ENCODE measurements at places on chromosomes 4 and X.

- no peak for DNase-seq
Measured at GRCh38 chr4:10673817-10674369, 10.7 kb downstream of the CLNK start.

DNA sequence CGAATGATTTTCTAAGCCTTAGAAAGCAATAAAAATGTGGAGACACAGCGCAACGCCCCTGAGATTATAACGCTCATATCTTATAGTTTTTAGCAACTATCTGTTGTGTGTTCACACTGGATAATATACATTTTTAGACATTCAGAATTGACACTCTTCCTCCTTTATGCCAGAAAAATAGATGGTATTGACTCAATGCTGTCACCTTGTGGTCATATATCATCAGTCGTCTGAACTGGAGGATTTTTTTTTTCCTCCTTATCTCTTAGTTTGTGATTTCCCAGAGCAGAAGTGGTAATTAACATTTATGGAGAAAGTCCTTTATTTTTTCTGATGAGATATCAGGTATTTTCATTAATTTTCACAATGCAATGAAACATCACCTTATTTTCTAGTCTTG is 759.6 kb downstream of the RAB28 start:
- no peak for DNase-seq

DNA sequence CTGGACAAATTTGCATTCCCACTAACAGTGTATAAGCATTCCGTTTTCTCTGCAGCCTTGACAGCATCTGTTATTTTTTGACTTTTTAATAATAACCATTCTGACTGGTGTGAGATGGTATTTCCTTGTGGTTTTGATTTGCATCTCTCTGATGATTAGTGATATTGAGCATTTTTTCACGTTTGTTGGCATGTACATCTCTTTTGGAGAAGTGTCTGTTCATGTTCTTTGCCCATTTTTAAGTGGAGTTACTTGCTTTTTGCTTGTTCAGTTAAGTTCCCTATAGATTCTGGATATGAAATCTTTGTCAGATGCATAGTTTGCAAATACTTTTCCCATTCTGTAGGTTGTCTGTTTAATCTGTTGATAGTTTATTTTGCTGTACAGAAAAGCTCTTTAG is 68.8 kb downstream of the ADAMTS3 start:
- no peak for DNase-seq

GRCh38 chrX:9133426-9133825 is 99.5 kb upstream of the FAM9B start:
- DNase-seq: no peak

GRCh38 chr4:78517050-78517652 is 34.4 kb upstream of the ANXA3 start:
- DNase-seq: no peak

GRCh38 chr4:25103418-25103817 is 56.8 kb downstream of the SEPSECS start:
- no peak for DNase-seq

GRCh38 chr4:95522682-95523530 is 25.9 kb downstream of the UNC5C start:
- no peak for DNase-seq

DNA sequence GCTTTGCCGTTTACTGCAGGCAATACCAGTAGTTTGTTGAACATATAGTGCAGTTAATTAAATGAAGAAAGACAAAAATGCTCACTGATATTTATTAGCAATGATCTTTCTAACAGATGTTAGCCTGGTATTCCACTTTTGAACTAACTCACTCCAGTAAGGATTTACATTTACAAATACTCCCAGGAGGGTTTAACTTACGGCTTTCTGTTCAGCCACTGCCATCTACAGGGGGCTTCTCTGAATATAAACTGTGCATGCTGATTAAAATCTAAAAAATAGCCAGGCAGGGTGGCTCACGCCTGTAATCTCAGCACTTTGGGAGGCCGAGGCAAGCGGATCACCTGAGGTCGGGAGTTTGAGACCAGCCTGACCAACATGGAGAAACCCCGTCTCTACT is 2.2 kb upstream of the SRD5A3 start:
- no peak for DNase-seq

DNA sequence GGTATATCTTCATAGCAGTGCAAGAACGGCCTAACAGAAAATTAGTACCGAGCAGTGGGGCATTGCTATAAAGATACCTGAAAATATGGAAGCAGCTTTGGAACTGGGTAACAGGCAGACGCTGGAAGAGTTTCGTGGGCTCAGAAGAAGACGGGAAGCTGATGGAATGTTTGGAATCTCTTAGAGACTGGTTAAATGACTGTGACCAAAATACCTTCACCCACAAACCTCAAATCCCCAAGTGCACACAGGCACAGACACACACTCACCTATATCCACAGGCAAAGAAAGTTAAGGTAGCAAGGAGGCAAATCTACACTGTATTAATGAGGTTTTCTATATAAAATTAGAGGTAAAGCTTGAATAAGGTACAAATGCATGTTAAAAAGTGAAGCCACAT is 14.6 kb upstream of the SPRY1 start:
- no peak for DNase-seq

DNA sequence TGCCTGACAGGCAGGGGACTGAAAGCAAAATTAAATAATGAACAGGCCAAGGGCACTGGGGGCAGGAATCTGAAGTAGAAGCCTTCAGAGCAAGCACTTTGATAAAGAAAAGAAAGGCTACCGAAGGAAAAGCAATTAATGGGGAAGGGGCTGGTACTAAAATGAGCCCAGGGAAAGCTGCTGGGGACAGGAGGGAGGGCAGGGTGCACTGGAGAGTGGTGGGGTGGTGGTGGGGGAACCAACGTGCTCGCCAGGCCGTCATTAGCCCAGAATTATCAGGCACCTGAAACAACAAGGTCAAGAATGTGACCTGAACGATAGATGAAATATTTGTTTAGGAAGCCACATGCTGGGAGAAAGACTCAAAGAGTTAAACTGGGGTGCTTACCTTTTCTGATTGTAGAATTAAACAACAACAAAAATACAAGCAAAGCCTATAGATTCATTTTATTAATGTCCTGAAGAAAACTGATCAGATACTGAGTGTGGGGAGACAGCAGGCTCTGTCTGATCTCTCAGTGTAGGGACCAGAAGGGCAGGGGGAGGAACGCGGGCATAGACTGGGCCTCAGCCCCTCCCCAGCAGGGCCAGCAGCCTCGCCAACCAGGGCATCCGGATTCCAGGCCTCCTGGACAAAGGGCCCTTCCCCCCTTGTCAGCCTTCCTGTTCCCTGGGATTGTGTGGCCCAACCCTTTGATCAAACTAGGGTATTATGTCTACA is 239.7 kb upstream of the KLF3 start:
- no peak for DNase-seq

GRCh38 chr4:72970756-72971155 is 98.8 kb downstream of the COX18 start:
- no peak for DNase-seq

GRCh38 chrX:24148535-24149350 is 786 bp upstream of the ZFX start:
- no peak for DNase-seq

DNA sequence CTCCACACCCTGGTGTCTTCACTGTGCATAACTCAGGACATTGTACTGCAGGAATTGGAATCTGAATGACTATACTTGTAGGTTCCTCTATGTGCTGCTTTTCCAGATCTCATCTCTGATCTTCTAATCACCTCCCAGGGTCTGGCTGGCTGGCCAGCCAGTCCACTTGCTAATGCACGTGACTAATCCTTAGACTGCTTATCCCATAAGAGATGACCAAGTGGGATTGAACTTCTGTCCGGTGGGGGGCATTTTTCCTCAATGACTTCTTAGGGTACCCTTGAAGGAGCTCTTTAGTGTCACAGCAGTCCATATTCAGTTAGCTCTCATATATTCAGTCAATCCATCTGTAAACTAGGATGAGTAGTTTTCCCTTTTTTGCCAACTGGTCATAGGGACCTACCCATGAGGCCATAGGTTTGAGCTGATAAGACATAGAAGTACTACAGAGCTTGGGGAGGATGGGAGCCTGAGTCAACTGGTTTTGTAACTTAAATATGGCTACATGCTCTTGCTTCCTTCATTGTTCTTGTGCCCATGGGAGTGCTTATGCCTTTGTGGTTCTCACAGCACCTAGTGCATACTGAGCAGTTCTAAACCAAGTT is 71.9 kb upstream of the WDR1 start:
- no peak for DNase-seq

- DNase-seq: no peak
Measured at GRCh38 chr4:108110450-108110849, 58.3 kb downstream of the LEF1 start.

DNA sequence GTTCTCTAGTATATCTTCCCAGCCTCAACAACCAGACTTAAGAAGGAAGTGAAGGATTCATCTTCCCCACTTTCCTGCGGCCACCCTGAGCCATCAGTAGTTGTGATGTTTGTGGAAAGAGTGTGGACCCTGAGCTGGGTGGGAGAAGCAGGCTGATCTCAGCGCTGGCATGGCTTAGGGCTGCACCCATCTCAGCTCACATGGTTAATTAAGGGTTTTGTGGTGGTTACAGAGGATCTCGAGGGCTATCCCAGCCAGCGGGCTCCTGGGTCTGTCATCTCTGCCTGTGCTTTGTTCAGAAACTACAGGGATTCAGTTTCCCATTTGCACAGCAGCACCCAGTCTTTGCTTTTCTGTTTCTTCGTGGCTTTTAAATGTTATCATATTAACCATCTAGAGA is 163.4 kb downstream of the PTTG2 start:
- DNase-seq: no peak

DNA sequence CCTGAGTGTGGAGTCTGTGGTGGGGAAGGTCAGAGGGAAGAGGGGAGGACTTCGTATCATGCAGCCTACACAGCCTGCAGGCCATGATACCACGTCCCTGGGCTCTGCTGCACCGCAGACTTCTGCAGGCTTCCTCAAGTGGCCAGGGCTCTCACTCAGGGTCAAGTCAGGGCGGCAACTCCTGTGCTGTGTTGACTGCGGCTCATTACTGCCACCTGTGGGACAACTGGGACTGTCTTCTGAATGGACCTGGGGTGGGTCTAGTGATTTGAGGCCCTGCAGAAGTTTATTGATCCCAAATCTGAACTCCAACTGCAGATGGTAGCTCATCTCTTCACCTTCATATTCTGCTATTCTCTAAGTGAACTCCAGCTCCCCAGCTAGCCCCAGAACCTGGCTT is 167.1 kb downstream of the NSUN7 start:
- DNase-seq: no peak

- no peak for DNase-seq
Measured at GRCh38 chr4:48896845-48897244, 9.7 kb downstream of the OCIAD2 start.

GRCh38 chrX:41705680-41706374 is 17.1 kb downstream of the GPR34 start:
- no peak for DNase-seq

DNA sequence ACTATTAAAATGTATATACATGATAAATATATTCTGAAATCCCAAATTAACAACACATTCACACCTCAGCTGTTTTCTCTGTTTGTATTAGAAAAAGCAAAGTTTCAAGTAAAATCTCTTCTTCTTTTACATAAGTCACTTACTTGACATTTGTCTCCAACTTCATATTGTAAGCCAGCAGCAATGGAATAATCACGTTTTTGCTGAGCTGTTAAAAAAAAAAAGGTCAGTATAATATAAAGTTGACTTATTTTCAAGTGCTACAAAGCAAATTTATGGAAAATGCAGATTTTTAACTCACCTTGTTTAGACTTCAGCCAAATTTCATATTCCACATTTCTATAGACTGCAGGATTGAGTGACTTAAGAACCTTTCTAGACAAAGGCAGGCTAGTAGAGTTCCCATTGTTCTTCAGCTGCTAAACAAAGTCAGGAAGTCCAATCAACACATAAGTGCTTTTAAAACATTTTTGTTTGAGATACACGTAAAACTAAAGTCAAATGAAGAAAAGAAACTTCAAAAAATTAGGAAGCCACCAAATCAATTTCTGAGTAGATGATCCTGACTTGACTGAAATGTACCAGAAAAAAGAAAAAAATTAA is 25.0 kb downstream of the OTUD4 start:
- DNase-seq: no peak

DNA sequence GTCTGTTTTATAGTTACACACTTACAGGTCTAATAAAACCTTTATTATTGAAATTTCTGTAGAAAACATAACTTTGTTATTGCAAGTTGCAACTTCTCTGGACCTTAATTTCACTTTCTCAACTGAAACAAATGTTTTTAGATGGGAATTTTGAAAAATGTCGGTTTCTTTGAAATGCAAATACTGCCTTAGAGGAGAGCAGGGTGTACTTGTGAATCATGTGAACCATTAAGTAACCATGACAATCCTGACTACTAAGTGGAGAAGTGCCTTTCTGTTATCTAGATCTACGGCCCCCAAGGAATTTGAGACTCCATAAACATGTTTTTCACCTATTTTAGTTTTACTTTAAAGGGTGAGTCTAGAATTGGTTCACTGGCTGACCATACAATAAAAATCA is 8.5 kb upstream of the ARMCX2 start:
- DNase-seq: no peak

- no peak for DNase-seq
Measured at GRCh38 chrX:95539041-95539440, 1145.6 kb upstream of the DIAPH2 start.

- DNase-seq: no peak
Measured at GRCh38 chrX:22173966-22174365, 98.7 kb upstream of the CBLL2 start.

DNA sequence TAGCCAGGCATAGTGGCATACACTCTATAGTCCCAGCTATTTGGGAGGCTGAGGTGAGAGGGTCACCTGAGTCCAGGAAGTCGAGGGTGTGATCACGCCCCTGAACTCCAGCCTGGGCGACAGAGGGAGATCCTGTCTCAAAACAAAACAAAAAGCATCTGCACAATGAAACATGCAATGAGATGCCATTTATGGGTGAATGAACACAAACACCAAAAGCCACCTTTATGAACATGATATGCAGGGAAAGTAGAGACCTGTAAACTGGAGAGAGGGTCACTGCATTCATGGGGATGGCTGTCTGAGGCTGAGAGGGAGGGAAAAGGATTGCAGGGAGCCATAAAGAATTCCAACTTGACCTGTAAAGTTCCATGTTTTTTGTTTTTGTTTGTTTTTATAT is 70.7 kb downstream of the EVC start:
- no peak for DNase-seq

DNA sequence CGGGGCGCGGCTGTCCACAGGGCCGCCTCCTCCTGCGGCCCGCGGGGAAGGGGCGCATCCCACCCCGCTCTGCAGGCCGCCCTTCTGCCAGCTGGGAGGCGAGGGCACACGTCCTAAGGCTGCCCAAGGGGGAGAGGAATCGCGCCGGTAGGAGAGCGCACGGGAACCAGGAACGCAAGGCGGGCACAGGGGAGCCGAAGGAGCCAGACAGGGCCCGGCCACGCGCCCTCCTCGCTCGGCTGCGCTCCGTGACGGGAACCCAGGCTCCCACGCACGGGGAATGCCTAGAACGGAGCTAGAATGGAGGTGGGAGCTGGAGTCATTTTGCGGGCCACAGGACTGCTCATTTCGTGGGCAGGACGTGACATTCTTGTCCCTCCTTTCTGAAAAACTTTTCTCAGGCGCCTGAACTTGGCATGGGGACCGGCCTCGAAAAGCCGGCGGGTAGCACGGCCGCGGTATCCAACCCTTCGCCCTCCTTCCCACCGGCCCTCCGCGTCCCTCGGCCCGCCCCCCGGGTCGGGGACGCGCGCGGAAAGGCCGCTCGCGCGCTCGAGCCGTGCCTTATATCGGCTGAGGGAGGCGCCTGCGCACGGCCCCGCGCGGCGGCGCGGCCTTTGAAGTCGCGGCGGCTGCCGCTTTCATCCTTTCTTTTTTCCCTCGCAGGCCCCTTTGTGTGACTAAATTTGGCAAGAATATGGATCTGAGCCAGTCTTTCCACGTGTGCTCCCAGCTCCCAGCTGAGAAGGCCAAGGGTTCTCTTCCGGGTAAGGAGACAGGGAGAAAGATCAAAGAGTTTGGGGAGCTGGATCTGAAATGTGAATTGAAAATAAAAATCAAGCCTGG is 4.2 kb upstream of the LEF1 start:
- peak; percentile 63 for DNase-seq
